H7 (cell line): ENCODE measurements at places on chromosomes 1 and 21.
A peak's percentile ranks its signal among the peaks of the same experiment; 100 is the strongest.

DNA sequence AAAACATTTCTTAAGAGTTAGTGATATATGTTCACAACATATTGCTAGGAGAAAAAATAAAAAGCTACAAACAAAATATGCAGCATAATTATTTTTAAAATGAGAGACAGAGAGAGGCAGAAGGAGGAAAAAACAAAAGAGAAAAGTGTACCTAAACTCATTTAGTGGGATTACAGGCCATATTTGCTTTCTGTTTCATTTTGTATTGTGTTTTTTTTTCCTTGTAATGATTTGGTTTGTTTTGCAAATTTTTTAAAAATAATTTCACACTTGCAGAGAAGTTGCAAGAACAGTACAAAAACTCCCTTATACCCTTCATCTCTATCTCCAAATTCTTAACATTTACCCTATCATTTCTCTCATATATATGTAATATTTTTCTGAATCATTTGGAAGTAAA is 65.0 kb downstream of the LBR start:
- no peak for DNase-seq

DNA sequence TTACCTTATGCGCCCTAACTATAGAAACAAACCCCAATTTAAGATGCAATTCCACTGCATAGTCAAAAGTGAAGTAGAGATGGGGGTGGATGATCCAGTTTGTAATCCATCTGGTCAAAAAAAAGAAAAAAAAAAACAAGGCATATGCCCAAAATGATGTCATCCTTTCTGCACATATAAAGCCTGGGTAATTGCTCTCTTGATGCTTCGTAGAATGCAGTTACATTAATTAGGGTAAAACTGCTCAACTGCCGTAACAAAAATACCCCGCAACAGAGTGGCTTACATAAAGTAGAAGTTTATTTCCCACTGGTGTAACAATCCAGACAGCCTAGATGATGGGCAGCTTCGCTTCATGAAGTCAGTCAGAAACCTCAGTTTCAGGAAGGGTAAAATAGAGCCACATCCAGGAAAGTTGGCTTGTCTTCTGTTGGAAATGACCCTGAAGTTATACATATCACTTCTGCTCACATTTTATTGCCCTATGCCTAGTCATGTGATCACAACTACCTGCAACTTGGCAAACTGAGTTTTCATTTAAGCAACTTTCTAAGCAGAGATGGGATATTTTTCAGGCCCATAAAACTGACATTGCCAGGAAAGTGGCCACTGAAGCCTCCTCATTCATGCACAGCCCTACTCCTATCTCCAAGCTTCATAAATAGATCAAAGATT is 221.7 kb downstream of the C1orf94 start:
- DNase-seq: no peak

DNA sequence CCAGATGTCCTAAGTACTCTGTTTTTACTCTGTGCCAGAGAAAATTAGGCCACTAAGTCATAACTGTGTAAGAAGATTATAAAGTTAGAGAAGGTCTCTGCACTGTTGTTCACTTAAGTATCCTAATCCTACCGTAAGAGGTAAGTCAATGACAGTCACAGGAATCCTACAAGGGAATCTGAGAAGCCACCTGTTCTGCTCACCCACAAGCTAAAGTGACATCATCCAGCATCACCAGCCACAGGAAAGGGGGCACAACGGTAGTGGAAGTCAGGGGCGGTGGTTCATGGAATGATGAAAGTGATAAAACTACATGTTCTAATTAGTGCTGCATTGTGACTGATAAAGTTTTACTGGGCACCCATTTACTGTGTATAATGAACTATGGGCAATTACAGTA is 92.7 kb downstream of the PLD5 start:
- DNase-seq: no peak

DNA sequence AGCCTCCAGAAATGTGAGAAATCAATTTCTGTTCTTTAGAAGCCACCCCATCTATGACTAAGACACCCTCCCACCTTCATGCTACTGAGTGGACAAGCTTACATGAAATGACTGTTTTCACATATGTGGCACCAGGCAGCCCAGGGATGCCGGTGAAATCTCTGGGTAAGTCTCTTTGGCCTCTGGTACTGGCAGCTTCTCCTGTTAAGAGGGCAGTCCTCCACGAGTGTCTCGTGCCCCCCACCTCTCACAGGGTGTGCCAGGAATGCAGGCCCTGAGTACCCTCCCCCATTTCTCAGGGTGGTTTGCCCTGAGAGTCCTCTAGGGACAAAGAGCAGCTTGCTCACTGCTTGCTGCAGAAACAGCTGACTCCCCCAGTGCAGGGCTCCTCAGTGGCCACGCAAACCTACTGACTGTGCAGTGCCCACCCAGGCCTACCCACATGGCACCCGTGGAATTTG is 3.2 kb upstream of the PRXL2B start:
- DNase-seq: no peak

DNA sequence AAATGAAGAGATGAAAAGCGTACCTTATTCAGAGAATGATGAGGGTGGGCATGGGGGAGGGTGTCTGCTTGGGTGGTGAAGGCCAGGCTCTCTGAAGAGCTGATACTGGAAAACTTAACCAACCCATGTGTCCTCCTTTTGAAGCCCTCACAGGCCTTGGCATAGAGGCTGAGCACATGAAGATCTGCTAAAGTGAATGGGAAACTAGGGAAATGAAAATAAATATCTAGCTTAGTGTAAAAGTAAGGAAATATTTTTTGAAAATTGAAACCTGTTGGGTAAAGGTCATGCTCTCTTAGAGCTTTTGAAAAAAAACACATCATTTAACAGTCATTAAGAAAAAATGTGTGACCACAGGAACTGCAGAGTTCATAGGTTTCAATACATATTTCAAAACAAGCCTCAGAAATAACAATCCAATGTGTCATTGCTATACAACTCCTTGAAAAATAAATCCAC is 40.5 kb upstream of the RALGPS2 start:
- no peak for DNase-seq

- DNase-seq: no peak
Observed at GRCh38 chr21:38958940-38959691, 153.4 kb downstream of the ETS2 start.

DNA sequence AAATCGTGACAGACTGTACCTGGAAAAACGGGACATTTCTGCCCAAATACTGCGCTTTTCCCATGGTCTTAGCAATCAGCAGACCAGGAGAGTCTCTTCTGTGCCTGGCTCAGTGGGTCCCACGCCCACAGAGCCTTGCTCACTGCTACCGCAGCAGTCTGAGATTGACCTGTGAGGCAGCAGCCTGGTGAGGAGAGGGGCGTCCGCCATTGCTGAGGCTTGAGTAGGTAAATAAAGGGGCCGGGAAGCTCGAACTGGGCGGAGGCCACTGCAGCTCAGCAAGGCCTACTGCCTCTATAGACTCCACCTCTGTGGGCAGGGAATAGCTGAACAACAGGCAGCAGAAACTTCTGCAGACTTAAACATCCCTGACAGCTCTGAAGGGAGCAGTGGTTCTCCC is 203.1 kb downstream of the DENND1B start:
- DNase-seq: no peak

DNA sequence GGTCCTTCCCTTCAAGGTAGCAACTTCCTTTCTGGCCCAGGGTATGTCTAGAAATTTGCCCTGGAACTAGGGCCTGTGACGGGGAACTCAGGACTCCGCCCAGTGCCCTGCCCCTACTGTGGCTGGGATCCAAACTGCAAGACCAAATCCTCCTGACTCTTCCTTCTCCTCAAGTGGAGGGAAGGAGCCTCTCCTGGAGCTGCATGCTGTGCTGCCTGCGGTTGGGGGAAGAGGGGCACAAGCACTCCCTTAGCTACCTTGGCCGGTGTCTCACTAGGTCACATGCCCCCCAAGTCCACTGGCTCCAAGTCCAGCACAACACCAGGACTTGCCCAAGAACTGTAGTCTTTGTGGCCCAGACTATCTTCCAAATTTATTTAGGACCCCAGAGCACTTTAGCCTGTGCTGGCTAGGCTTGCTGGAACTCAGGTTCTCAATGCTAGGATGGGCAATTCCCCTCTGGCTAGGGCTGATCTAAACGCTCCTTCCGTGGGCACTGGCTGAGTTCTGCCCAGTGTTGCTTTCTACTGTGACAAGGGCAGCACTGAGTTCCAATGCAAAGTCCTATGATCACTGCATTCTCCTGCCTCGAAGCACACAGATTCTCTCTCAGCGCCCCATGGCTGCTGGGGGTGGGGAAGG is 12.2 kb downstream of the ADSS2 start:
- DNase-seq: peak; percentile 40

GRCh38 chr1:92995441-92996430 is 34.5 kb upstream of the DIPK1A start:
- no peak for DNase-seq

DNA sequence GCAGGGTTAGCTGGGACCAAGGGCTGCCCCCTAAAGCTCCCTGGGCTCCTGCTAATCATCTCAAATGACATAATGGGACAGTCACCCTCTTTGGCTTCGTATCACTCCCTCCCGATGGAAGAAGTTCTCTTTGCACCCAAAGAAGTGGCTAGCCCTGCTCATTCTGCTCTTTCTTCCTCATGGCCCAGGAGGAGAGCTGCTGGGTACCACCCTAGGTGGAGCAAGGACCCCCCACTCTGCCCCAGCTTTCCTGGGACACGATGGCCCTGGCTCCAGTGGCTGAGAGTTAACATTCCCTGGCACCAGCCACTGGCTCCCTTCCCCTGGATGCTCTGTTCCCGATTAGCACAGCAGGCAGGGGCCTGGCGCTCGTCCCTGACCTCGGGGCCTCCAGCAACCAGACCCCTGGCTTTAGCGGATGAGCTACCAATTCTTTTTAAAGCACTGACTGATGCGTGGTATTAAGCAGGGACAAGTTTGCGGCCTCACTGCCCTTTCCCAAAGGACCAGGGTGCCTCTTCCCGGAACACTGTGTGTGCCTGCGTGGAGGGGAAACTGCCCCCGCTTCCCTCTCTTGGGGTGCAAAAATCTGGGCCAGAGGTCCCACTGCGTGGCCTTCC is 1.2 kb downstream of the MYOM3 start:
- no peak for DNase-seq

DNA sequence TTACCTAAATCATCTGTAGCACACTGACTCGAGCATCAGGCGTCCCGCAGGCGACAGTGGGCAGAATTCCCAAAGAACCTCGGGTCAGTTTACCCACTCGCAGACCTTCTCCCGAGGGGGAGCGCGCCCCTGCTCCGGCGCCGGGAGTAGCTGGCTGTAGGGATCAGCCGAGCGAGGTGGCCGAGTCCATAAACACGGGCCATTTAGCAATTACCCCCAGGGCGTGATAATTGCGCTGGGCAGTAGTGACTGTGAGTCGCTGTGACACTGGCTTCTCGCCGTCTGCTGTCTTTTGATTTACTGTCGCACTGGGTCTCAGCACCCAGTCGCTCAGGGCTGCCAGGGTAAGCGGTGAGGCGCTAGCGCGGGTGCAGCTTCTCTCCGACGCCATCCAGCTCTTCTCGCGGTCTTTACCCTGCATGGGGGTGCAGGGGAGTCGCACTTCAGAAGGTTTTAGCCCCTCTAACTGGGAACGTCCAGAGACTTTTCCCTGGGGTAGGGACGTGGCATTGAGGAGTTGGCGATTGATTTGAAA is 16.2 kb downstream of the HLX start:
- peak; percentile 66 for DNase-seq

DNA sequence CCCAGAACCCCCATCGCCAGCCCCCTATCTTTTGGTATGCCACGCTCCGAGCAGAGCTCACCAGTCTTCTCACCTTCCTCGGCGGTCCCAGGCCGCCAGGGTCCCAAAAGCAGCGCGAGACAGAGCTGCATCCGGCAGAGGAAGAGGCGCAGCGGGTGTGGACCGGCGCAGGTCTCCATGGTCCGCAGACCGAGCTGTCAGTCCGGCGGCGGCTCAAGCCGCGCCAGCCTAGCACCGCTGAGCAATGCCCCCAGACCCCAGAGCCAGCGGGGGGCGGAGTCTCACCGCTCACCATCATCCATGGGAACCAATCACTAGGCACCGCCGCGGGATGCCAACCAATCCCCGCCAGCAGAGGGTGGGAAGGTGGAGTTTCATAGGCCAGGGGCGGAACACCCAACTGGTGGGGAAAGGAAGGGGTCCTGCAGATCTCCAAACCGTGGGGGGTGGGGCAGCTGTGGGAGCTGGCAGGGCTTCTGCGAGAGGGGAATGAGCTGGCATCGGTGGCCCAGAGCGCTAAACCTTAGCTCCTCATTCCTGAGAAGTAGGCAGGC is at the start of gene EPHA10:
EPHA10 (minus strand) TSS at position 233 of the 554 bp plus-strand sequence; CDS start at position 179, 54 bp downstream.
- peak; percentile 92 for DNase-seq

DNA sequence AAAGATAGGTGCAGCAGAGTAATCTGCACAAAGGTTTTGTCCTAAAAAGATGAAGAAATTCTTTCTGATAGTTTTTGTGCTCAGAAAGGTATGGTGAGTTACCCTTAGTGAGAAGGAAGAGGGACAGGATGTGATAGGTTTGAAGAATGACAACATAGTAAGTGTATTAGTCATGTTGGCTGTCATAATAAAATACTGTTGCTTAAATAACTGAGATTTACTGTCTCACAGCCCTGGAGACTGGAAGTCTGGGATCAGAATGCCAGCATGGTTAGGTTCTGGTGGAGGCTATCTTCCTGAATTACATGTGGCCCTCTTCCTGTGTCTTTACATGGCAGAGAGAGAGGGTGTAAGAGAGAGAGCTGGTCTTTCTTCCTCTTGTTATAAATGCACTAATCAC is 965.2 kb downstream of the TTLL7 start:
- DNase-seq: no peak

DNA sequence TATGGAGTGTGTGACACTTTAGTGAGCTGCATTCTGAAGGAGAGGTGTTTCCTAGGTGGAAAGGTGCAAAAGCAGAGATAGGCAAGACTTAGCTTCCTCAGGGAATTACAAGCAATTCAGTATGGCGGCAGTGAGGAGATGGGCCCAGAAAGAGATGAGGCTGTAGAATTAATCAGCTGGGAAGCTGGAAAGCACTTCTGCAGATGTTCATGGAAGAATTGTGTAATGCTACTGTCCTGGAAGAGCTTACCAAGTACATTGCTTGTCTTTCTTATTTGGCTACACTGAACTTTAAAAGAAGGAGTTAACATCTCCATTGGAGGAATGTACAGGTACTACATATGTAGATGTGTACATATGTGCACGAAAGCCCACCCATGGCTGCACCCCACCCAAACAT is 103.7 kb upstream of the DPT start:
- DNase-seq: no peak

DNA sequence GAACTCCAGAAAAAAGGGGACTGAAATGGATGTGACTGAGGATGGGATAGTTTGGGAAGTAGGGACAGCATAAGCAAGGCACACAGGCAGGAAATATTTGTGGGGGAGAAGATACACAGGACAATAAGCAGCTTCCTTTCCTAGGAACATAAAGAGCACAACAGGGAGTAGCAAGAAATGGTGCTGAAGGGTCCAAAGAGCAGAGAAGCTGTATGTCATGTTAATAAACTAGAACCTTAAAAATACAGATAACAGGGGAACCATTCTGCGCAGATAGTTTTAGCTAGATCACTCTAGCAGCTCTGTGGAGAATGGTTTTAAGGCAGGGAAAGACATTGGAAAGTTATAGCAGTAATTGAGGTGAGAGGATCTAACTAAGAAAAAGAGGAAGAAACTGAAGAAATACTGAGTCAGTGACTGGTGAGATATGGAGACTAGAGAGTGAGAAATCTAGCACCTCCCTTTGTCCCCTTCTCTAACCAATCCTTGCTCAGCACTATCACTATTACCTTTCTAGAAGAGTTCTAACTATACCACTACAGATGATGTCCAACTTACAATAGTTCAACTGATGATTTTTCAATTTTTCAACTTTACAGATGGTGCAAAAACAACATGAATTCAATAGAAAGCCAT is 95.0 kb downstream of the CDC42BPA start:
- no peak for DNase-seq
